ENCODE measurements at places on chromosomes 4 and X.

DNA sequence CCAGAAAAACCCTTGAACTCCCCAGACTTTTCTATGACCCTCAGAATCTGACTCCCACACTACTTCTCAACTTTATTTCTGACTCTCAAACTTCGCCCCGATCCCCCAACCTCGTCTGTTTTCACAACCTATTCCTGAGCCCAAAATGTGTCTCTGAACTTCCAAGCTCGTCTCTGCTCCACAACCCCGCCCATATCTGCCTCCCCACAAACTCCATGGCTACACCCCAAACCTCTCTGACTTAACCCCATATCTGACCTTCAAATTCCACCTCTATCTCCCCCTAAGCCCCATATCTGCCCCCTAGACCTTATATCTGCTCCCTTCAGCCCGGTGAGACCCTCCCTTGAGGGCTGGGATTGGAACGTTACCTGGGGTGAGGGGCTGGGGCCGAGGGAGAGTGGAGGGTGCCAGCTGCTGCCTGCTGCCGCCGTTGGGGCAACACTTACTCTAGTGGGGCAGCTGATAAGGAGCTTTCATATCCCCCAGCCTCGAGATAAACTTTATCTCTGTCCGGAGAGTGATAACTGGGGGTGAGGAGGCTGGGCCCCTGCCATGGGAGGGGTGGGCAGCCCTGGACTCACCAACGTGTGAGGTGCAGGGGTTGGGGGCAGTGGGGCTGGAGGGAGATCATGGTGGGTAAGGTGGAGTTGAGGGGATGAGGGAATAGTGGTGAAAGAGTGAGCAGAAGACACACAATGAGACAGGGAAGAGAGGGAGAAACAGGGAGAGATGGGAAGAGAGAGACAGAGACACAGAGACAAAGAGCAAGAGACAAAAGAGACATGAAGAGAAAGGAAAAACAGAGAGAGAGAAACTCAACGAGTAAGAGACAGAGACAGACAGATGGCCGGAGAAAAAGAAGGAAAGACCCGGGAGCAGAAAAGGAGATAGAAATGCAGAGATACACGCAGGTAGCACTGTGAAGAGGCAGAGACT is 1.4 kb downstream of the GATA1 start:
- DNase-seq: peak; percentile 40

DNA sequence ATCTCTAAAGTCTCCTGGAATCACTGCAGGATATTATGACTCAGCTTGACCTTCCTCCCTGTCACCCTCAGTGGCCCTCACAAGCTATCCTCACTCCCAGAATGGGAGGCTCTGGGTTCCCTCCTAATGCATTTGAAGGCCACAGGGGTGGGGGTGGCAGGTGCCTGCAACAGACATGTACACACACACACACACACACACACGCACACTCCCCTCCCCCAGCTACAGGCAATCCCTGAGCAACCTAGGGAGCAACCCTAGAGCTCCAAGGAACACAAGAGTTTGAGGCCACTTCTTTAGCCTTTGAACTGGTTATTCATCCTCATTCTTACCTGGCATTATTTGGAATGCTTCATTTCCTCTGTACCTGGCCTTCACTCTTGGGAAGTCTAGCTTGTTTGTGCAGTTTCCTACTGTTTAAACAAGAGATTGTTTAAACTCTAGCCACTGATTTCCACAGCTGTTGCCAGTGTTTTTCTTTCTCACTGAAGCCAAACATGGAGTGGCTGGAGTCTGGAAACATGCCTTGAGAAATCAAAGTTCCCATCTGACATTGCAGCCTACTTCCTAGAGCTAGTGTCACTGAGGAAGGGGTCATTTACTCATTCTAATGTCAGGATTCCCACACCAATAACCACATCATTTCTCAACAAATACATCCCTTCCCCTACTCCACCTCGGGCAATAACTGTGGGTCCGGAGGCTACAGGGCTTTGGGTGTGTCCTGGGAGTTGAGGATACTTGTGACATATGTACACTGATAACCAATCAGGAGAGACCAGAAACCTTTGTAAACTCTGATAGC is 37.7 kb downstream of the MAOA start:
- DNase-seq: no peak

- peak; percentile 92 for DNase-seq
These were observed at the start of gene CCSER1 for GRCh38 chr4:90127223-90127705. TSS of gene CCSER1 (plus strand) at chr4:90127394.

DNA sequence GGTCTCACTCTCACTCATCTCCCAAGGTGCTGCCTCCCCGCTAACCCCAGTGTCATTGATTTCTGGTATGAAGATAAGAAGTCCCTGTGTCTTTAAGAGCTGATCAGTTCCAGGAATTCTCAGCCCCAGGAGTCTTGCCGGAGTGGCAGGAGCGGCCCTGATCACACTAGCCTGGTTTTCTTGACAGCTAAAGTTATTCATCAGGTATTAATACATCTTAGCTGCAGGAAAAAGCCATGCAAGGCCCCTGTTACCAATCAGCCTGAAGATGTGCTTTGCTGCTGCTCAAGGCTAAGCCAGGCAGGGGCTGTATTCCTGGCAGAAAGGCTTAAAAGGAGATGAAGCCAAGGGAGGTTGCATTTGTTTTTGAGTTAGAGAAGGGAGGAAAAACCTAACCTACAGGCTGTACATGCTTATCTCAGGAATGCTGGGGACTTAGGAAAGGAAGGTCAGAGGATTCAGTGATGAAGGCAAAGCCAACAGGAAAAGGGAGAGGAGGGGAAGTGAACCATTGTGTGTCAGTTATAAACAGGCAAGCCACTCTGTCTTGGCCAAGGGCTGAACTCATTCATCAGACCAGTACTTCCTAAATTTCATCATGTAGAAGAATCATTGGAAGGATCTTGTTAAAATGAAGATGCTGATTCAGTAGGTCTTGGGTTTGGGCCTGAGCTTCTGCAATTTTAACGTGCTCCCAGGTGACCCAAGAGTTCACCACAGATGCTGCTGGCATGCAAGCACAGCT is 8.6 kb downstream of the SRPX start:
- DNase-seq: no peak

- no peak for DNase-seq
These were observed 381.7 kb downstream of the STPG2 start for GRCh38 chr4:97761445-97762114.

DNA sequence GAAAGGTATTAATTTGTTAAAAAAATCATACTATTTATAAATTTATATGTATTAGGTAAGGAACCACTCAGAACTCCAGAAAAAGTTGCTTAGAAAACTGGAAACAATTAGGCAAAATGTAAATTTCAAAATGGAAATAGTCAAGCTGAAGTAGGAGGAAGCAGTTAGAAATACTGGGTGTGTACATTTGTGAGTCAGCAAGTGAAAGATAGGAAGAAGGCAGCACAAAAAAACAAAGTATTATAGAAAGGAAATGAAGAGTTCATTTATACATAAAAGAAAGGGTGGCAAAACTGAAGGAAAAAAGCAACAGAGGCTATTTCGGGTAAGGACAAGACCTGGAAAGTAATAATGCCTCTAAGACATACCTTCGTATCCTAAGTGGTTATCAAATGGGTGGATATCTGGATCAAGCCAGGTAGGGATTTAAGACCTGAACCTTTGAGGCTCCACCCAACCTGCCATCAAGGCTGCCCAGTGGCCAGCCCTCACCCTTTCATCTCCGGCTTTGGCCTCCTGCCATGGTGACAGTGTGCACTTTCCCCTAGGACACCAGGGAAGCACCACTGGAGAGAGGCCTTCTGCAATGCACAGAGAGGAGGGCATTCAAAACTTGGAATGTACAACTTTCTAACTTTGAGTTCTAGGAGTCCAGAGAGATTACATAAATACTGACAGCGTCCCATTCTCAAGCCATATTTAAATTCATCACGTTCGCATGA is at the start of gene LRRC66:
Gene LRRC66, minus strand, starts transcription at position 428 of the 722 bp plus-strand sequence. CDS start 2,750 bp downstream, outside the sequence.
- DNase-seq: no peak

DNA sequence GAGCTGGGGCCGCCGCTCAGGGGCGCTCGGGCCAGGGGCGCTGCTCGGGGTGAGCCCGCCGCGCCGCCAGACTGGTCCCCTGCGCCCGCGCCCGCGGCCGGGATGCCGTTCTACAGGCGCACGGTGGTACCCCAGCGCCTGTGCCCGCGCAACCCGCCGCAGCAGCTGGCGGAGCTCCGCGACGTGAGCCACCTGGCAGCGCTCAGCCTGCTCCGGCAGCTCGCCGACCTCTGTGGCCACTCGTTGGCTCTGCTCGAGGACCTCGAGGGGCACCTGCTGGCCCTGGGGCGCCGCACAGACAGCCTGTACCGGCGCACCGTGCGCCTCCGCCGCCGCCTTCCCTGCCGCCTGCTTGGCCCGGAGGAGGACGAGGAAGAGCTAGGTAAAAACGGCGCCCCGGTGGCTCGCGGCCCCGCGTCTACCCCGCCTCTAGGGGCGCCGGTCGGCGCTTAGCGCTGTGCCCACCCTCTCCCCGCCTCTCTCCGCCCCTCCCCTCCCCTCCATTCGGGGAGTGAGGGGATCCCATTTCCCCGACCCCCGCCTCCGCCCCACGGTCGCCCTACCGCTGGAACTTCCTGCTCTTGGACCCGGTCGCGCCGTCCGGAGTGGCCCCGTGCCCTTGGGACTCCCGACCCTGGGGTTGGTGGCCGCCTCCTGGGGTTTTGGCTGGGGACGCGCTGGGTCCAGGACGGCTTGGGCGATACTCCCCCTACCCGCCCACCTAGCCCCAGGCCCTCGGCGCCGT is 513 bp downstream of the NHSL2 start:
- DNase-seq: no peak

GRCh38 chr4:6179362-6179761 is 21.0 kb downstream of the JAKMIP1 start:
- DNase-seq: peak; percentile 32

GRCh38 chr4:9811806-9812205 is 30.4 kb downstream of the DRD5 start:
- no peak for DNase-seq

DNA sequence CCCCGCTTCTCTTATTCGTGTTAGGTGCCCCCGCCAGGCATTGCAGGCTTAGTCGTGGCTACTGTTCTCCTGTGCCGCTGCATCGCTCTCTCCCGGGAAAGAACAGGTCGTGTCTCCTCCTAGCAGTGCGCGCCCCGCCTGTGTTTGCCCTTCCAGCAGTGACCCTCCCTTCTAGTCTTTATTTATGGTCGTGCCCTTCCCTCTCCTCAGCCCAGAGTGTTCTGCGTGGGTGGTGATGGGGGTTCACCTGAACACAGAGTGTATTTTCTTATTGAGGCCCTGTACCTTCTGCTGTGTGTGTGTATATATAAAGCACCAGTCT is 15.2 kb downstream of the USP11 start:
- DNase-seq: no peak

DNA sequence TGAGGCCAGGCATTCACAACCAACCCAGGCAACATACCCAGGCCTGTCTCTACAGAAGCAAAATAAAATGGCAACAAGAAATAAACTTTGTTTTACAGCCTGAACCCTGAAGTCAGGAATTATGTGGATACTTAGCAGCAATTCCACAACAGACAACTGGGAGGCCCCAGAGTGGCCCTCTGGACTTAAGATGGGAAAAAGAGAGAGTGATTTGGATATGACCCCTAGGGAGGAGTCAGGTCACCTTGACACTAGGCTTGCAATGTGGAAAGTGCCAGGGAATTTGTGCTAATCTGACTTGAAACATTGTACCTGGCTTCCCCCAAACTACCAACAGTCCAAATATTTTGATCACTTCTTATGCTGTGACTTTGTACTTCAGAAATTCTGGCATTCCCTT is 193.1 kb downstream of the PARM1 start:
- DNase-seq: no peak

DNA sequence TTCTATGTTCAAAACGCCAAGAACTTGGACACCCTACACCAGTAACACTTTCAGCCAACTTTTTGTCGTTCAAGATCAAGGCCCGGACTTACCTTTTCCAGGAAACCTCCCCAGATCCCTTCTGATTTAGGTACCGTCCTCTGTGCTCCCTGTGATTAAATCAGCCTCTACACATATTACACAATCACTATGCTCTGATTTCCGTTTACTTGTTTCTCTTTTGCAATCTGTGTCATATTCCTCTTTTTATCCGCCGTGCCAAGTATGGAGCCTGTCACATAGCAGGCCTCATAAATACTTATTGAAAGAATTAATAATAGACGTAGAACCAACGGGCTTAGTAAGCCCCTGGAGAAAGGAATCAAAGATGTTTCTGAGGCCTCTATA is 722 bp upstream of the TMEM33 start:
- DNase-seq: no peak

GRCh38 chr4:95732061-95732460 is 107.8 kb upstream of the PDHA2 start:
- DNase-seq: no peak

GRCh38 chr4:112616984-112617383 is 19.7 kb downstream of the ZGRF1 start:
- DNase-seq: no peak

DNA sequence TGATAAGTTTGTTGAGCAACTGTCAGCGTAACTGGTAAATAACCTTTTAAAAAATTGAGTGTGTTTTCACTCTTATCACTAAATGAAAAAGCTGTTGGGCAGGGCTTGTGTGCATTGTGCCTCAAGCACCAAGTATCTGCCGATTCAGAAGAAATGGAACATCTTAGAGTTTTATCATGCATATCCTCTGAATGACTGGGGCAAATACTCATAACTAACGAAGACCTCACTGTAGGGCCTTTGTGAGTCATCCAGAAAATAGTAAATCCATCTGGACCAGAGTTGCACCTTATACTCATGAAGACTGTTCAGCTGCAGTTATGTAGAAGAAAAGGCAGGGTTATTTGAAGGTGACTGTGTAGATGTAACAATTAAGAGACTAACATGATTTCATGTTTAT is 222.1 kb downstream of the CAMK2D start:
- DNase-seq: no peak

- no peak for DNase-seq
These were observed 75.6 kb downstream of the FHIP1A start for GRCh38 chr4:151484396-151485102.

DNA sequence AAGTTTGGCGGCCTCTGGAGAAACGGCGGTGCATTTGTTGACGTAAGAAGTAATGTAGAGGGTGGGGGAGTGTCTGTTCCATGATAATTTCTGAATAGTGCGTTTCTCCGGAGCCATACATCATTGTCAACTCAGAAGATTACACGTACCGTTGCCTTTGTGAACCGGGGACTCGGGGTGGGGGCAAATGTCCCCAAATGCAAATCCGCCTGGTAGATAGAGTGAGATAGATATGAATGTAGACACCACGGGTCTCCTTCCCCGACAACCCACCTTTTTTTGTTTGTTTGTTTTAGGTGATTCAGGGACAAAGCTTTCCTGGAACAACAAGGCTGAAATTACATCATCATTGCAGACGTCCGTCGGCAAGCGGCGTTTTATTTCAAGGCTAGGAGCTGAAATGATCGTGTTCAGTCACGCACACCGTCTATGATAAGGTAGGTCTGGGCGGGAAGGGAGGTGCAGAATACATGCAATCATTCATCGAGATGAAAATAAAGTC is 96.0 kb upstream of the PPP2R3B start:
- DNase-seq: no peak

DNA sequence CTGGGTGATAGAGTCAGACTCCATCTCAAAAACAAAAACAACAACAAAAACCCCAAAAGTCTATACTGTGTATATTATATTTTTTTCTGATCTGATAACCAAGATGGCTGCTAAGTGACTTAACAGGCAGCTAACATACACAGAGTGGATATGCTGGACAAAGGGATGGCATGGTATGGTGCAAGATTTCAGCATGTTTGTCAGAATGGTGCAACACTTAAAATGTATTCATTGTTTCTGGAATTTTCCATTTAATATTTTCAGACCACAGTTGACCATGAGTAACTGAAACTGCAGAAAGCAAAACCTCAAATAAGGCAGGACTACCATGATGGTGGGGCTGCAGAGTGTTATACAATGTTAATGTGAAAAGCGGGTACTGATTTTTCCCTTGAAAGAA is 6.1 kb upstream of the BOD1L1 start:
- DNase-seq: no peak

GRCh38 chrX:101655534-101655933 is 4.1 kb downstream of the ARMCX2 start:
- no peak for DNase-seq

GRCh38 chr4:30538794-30539193 is 181.4 kb upstream of the PCDH7 start:
- no peak for DNase-seq

Data from posterior vena cava (tissue), 2 donors.